Glutamatergic neuron (in vitro differentiated cells): ENCODE measurements at places on chromosomes 6 and 20.
A peak's percentile ranks its signal among the peaks of the same experiment; 100 is the strongest.

GRCh38 chr6:1313767-1314503 is 2.0 kb downstream of the FOXQ1 start:
- peaks cover 10% of the 10 kb centered on the region for H3K36me3 ChIP-seq
- H3K4me1 ChIP-seq, result peaks cover 13% of the 10 kb centered on the region
- H3K4me3 ChIP-seq, result peak overlapping the region; percentile 85
- peak overlapping the region; percentile 18 for H3K27ac ChIP-seq
- H3K27me3 ChIP-seq, result peaks cover 30% of the 10 kb centered on the region

DNA sequence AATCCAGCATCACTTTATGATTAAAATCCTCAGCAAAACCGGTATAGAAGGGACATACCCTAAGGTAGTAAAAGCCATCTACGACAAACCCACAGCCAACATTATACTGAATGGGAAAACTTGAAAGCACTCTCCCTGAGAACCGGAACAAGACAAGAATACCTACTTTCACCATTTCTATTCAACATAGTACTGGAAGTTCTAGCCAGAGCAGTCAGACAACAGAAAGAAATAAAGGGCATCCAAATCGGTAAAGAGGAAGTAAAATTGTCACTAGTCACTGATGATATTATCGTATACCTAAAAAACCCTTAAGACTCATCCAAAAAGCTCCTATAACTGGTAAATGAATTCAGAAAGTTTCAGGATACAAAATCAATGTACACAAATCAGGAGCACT is 33.3 kb downstream of the BLOC1S5 start:
- H3K4me3 ChIP-seq, result no peak overlapping the region
- no peak overlapping the region for H3K27ac ChIP-seq
- no peak for DNase-seq

- no peak overlapping the region for H3K4me3 ChIP-seq
- no peak for DNase-seq
- H3K27ac ChIP-seq, result no peak overlapping the region
- H3K4me1 ChIP-seq, result peaks cover 6% of the 10 kb centered on the region
- peaks cover 2% of the 10 kb centered on the region for H3K27me3 ChIP-seq
These were observed 83.0 kb downstream of the ZHX3 start for GRCh38 chr20:41234546-41234945.

DNA sequence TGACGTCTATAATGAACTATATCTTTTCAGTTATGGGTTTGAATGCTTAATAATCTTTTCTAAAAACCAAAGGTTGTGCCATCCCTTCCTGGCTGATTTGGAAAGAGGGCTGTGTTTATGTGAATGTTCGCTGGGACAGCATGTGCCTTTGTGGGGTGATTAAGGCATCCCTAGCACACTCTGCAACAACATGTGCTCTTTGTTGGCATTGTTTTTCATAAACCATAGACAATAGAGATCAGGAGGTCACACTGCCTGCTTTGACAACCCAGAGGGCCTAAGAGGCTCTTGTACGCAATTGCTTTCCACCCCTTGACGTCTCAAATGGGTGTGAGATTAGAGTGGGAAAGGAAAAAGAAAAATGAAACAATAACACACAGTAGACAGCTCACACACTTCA is 116.0 kb downstream of the LRRC1 start:
- no peak for DNase-seq
- no peaks in the 10 kb centered on the region for H3K27me3 ChIP-seq
- peaks cover 2% of the 10 kb centered on the region for H3K4me1 ChIP-seq
- H3K4me3 ChIP-seq, result no peak overlapping the region
- H3K27ac ChIP-seq, result no peak overlapping the region
- H3K36me3 ChIP-seq, result no peaks in the 10 kb centered on the region

DNA sequence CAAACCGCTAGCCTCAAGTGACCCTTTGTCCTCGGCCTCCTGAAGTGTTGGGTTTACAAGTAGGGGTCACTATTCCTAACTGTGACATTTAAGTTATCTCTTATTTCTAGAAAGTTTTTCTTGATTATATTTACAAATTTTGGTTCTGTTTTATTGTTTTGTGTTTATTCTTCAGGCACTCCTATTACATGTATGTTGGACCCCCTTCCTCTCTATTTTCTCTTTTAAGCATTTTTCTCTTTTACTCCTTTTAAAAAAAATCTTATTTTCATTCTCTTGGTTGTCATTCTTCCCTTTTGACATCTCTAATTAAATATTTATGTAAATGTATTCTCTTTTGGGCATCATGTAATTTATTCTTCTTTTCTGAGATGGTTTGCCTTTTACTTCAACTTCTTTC is 50.4 kb upstream of the MAP3K7 start:
- no peak overlapping the region for H3K4me3 ChIP-seq
- H3K36me3 ChIP-seq, result no peaks in the 10 kb centered on the region
- DNase-seq, result no peak
- H3K27me3 ChIP-seq, result peaks cover 3% of the 10 kb centered on the region
- no peak overlapping the region for H3K27ac ChIP-seq

DNA sequence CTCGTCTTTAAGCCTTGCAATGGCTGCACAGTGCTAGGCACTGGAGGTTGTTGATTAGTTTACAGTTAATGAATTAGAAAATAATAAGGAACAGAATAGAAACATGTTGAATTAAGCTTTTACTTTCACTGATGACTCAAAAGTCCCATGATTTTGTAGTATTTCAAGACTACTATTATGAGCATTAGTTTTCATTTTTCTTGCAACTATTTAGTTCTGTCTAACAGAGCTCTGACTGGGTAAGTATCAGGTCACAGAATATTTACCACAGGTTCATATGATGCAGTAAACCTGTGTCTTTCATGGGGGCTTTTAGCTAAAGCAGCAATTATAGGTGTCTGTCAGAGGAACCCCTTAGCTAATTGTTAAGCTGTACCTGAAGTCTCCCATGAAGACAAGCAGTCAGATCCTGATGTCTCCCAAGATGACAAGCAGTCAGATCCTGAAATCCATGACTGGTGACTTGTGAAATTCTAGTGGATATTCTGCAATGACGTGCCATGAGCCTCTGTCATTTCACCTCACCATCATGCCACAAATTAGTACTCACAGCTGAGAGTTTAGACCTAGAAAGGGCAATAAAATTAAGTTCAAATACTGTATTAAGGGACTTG is 8.2 kb upstream of the GPR31 start:
- H3K4me3 ChIP-seq, result no peak overlapping the region
- H3K4me1 ChIP-seq, result peaks cover 4% of the 10 kb centered on the region
- no peaks in the 10 kb centered on the region for H3K36me3 ChIP-seq
- no peak overlapping the region for H3K27ac ChIP-seq
- DNase-seq, result no peak
